HT-29 (cell line): ENCODE measurements at places on chromosomes 5 and 9. TPM values are rescaled to one million over a fixed set of nuclear protein-coding genes. Genes with fewer than 3 reads are reported as not detected.

- DNase-seq = peak; percentile 79
Observed at GRCh38 chr9:34403554-34404380, 27.1 kb upstream of the MYORG start.

- DNase-seq = no peak
Observed at GRCh38 chr9:119360237-119360636, 9.0 kb downstream of the BRINP1 start.

GRCh38 chr5:153670101-153670500 lies 179.6 kb downstream of the GRIA1 start:
- no peak for DNase-seq

- DNase-seq = no peak
Observed at GRCh38 chr9:97830884-97831829, 21.9 kb upstream of the FOXE1 start.

- DNase-seq = no peak
Observed at GRCh38 chr5:44888435-44888834, 79.7 kb downstream of the MRPS30 start.

GRCh38 chr9:128333451-128333869 lies 6.9 kb upstream of the SLC27A4 start:
- no peak for DNase-seq

DNA sequence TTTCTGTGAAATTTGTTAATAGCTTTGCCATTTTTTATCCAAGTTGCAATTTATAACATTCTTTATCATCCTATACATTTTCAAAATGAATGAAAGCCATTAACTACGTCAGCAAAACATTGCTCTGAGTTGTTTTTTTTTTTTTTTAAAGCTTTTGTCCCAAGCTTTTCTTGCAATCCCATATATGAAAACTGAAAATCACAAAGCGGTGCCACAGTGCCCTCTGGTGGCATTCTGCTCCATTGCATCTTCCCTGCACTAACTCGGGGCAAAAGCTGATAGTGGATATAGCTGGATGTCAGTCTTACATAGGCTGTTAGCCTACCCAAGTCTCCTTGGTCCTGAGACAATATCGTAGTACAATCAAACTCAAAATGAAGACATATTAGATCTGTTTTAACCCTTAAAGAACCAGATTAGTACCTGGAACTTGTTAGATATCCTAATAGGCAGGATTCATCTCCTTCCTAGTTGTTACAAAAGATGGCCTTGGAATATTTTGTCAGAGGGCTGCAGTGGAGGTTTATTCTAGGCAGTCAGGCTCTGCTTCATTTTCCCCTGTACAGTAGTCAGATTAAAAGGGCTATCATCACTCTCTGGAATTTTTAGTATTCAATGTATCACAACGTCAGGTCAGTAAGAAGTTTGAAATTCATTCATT lies 669.9 kb downstream of the PTPRD start:
- DNase-seq = peak; percentile 77

Gene PCDHGA2
- 0.03 and 0.05 TPM in 2 replicates for total RNA-seq
